ENCODE measurements at places on chromosomes 12 and 14.

DNA sequence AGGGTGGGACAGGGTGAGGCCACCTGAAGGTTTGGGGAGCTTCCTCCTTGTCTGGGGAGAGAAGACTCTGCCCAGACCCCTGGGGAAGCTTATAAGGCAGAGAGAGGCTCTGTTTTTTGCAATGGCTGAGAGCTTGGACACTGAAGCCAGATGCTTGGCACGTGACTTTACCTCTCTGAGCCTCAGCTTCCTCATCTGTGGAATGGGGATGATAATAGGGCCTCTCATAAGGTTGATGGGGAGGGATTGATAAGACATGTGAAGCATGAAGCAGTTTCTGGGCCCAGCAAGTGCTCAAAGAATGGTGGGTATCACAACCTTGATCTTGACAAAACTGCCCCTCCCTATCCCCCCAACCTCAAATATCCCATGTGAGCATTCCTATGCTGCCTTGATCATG is 195.4 kb upstream of the LHX5 start:
- DNase-seq = no peak

GRCh38 chr12:50222275-50222783 is 55.2 kb upstream of the CERS5 start:
- peak; percentile 93 for DNase-seq

GRCh38 chr14:99318091-99318958 is 46.3 kb upstream of the BCL11B start:
- no peak for DNase-seq

DNA sequence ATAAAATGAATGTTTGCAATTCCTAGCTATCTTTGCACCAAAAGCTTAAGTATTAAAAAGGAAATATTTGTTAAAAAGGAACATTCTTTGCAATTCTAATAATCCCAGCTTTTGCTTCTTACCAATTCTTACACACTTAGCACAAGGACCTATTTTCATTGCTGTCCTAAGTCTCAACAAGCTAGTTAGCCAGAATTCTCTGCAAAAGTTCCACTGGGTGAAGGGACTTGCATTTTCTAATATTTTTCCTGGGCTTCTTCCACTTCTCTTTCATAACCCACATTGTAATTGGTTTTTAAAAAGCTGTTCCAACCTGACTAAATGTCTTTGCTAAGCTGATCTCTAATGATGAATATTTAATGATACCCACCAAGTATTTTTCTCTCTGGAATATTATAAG is 307.7 kb upstream of the DIO2 start:
- DNase-seq = no peak

DNA sequence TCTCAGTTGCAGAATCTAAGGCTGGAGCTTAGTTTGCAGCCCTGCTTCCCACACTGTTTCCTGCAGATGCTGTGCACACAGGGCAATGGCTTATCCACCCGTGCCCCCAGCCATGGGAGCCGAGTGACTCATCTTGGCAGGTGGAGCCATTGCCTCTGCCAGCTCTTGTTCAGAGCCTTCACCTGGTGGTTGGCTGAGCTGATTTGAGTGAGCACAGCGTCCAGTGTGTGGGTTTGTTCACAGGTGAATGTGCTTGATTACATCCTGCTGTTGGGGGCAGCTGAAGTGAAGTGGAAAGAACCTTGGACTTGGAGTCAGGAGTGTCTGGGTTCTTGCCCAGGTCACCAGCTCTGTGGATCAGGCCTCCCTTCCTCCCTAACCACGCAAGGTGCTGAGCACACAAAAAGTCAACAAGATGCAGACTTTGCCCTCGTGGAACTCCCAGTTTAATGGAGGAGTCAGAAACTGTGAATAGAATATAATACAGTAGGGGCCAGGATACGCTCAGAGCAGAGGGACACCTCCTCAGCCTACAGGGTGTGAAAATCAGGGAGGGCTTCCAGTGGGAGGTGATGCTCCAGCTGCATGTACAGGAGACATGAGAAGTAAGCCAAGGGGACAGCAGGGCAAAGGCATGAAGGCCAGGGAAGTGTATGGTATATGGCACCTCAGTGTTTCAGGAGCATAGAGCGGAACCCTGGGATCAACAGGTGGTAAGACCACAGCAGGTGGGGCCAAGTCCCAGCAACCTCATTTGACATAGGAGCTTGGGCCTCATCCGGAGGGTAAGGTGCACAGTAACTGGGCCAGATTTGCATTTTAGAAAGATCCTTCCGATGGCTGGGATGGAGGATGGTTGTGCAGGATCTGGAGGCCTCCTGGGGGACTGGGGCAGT is 22.8 kb downstream of the JDP2 start:
- DNase-seq = no peak

- DNase-seq = no peak
Measured at GRCh38 chr12:108547686-108548085, 13.3 kb downstream of the SART3 start.

DNA sequence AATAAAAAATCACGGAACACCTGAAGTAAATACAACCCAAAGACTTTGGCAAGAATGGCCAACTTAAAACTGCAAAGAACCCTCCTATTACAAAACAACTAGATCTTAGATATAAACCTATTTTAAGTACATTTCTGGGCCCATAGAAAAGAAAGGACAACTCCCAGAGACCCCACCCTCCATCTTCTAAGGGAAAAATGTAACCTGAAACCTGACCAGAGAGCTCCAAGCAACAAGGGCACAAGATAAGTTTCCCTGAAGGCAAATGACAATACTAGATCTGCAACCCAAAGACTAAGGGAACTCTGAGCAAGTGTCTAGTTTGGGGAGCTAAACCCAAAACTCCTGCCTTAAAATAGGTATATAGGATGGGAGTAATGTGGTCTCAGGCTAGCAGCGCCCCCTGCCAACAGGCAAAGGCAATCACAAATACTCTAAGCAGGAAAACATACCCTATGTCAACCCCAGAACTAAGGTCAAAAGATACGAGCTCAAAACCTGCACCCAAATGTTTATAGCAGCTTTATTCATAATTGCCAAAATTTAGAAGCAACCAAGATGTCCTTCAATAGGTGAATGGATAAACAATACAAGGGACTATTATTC is 218.9 kb downstream of the ITPR2 start:
- peak; percentile 39 for DNase-seq

GRCh38 chr12:32053881-32054624 is 52.6 kb upstream of the BICD1 start:
- DNase-seq = no peak

- no peak for DNase-seq
Measured at GRCh38 chr12:72610854-72611358, 338.7 kb downstream of the TRHDE start.

- no peak for DNase-seq
Measured at GRCh38 chr12:6171409-6172015, 28.7 kb upstream of the CD9 start.

DNA sequence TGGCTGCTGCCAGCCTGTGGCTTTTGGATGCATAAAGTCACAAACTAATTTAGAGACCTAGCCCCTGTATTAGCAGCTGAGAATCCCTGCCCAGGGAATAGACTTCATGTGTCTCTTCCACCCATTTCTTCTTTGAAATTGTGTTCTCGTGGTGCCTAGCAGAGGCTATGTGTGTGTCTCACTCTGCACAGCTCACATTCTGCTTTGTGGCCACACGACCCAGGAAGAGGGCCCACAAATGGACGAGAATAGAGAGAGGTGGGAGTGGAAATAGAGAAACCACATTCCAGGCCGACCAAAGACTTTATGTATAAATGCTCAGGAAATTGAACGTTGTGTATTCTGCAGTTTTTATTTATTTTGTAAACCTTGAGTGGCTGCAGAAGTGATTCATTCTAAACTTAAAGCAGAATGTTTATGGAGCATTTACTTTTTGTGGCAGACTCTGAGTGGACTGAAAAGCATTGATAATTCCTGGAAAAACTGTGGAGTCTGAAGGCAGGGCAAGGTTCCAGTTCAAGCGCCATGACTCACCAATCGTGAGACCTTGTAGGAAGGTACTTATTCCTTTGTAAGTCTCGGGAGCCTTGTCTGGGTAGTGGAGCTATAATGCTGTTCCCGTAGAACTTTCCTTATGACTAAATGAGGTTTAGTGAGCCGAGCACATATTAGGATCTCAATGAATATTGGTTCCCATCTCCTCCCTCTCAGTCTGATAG is 9.1 kb downstream of the B4GALNT3 start:
- peak; percentile 46 for DNase-seq

GRCh38 chr14:81801921-81802320 is 268.3 kb upstream of the SEL1L start:
- peak; percentile 3 for DNase-seq

- DNase-seq = peak; percentile 98
Measured at GRCh38 chr14:77041881-77042545, 13.5 kb upstream of the IRF2BPL start.

DNA sequence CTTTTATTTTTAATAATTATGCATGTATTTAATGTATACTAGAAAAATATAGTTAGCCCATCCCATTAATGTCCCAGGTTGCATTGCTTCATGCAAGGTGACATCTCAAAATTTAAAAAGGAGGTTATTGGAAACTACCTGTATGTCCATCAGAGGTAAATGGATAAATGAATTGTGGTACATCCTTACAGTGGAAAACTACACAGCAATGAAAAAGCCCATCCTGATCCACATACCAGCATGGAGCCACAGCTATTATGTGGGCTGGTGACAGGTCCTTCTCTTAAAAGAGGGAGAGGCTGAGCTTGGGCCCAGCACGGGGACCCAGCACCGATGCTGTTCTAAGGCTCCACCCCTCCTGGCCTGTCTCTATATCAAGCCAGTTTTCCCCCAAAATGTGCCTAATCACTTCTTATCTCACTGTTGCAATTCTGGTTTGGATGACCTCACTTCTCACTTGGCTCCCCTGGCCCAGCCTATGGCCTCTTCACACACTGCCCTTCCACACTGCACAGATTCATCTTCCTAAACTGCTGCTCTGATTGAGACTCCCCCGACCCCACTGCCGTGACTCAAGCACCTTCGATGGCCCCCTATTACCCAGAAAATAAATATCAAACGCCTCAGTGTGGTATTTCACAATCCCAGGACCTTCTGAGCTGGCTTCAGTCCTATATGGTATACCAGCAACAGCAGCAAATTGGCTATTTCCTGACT is 97.1 kb upstream of the NCOR2 start:
- DNase-seq = no peak

DNA sequence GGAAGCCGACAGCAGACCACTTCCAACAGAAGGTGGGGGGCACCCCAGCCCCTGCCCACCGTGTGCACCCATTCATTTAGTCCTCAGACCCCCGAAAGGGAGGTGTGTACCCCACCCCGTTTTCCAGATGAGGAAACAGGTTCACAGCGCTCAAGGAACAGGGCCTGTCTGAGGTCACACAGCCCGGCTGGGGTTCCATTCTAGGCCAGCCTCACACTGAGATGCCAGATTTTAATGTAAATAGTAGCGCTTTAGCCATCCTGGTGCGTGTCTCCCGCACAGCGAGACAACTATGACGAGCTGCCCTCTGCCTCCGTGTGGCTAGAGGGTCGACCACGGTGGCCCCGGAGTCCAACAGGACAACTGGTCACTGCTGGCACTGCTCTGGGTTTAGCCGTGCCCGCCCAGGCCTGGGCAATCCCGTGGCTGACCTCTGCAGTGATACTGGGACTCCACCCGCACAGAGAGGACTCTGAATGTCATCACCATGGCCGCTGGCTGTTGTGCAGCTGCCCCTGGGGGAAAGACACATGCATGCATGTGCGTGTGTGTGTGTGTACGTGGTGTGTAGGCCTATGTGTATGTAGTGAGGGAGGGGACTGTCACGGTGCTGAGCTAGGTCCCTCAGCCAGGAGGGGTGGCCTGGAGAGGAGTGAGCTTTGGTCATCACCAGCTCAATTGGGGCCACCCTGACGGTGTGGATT is 31.6 kb downstream of the BEGAIN start:
- no peak for DNase-seq

- peak; percentile 82 for DNase-seq
Measured at GRCh38 chr12:4135919-4136605, 137.5 kb upstream of the CCND2 start.

DNA sequence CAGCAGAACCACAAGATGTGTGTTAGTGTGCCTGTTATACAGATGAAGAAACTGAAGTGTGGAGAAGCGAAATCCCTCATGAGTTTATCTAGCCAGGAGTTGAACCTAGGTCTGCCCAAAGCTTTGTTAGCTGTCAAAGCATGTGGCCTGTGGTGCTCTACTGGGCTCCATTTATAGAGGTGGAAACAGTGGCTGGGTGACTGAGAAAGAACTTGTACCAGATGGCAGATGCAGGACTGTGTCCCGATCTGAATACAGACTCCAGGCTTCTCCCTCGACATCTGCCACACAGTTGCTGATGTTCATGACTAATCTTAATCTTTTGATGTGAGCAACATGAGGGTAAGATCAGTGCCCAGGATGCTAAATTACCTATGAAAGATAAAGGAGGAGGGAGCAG is 89.1 kb downstream of the C12orf75 start:
- DNase-seq = no peak

DNA sequence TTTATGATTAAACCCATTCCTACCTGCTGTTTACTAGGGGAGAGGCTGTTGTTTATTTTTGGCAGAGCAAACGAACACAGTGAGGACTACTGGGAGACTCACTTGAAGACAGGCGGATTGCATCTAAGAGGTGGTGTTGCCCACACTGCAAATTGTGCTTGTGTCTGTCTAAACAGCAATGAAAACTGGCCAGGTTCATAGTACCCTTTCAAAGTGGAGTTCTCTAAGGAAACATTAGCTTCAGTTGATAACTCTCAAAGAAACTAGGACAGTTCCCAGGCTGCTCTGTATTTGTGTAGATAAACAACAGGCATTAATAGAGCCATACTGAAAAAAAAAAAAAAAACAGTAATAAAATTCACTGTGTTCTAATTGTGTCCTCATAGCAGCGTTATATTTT is 466.0 kb upstream of the RGS6 start:
- no peak for DNase-seq

DNA sequence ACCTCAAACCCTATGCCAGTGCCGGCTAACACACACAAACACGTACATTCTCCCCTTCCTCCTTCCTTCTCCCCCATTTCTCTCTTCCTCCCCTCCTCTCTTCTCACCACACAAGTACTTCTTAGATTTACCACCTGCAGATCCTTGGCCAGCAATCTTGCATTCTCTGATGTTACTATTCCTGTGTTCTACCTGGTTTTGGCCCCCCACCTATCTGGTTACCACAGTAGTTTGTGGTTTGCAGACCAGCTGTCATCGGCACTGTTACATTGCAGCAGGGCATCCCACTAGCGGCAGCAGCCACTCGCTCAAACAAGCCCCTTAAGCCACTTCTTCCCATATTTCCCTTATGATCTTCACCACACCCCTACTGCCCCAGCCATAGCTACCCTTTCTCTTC is 3.9 kb downstream of the ABHD4 start:
- no peak for DNase-seq

DNA sequence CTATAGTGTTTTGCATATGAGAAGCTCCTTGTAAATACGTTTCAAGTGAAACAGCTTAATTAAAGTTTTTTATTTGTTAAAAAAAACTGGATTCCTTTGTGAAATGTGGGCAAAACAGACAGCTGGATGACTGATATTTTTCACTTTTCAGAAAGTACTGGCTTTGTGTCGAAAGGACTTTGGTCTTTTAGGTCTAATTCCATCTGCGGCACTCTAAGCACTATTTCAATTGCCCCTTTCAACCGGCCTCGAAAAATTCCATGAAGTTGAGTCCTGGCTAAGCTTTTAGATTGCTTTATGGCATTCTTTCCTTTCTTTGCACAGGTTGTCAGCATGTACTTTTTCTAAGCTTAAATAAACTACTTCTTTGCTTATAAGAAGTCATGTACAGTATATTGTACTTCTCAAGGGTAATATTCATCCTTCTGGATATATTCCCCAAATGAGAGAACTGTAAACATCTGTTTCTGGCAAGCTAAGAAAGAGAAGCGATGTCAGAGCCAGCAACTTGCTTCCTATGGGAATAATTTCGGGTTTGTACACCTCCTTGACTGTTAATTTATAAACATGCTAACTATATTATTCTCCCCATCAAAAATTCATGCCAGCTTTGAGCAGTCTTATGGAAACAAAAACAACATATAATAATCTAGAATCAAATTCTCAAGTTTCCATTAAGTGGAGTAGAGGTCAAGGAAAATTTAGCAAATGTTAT is 611.3 kb downstream of the ETNK1 start:
- no peak for DNase-seq

All from fibroblast of upper back skin (primary cell).